Activated naive CD4-positive, alpha-beta T cell treated with anti-CD3 and anti-CD28 coated beads for 36 hours (primary cell): ENCODE measurements at places on chromosomes 12 and 14. TPM values are rescaled to one million over a fixed set of nuclear protein-coding genes. Genes with fewer than 3 reads are reported as not detected.

DNA sequence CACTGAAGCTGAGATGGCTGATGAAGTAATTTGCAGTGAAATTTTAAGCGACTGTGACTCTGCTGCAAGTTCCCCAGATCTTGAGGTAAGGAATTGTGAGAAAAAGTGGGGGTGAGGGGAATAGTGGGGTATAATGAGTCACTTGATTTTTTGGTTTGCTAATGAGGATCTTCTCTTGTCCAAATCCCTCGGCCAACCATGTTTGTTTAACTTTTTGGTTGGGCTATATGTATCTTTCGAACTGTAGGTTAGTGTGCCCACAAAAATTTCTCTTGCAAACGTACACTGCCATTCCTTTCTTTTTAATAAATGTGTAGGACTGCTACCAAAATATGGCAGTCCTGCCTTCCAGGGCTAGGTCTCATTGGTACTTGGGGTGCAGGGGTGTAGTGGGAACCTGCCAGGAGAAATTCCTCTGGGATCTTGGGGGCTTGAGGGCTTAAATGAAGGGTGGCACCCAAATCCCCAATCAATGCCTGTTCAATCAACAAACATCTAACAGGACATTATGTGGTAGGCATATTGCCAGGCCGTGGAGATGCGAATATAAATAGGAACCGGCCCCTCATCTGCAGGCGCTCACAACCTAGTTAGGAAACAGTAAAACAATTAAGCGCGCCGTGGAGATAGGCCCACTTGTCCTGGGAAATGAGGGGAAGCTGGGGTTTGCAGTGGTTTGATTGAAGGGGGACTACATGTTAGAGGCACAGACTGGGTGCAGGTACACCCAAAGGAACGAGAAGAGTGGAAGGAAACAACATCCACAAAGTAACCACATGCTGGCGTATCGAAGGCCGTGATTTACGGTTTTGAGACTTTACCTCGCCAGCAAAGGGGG, 1.3 kb upstream of the PABPN1 start:
- no peaks in the 10 kb centered on the region for H3K27me3 ChIP-seq
- no peak for DNase-seq
- H3K36me3 ChIP-seq = peaks cover 27% of the 10 kb centered on the region
- peaks cover 18% of the 10 kb centered on the region for H3K4me1 ChIP-seq

GRCh38 chr12:52038447-52038846, 12.8 kb upstream of the NR4A1 start:
- H3K27me3 ChIP-seq = no peaks in the 10 kb centered on the region
- H3K4me1 ChIP-seq = peaks cover 75% of the 10 kb centered on the region
- peak overlapping the region; percentile 9 for H3K27ac ChIP-seq
- peak overlapping the region; percentile 70 for H3K4me3 ChIP-seq
- peaks cover 4% of the 10 kb centered on the region for H3K36me3 ChIP-seq

DNA sequence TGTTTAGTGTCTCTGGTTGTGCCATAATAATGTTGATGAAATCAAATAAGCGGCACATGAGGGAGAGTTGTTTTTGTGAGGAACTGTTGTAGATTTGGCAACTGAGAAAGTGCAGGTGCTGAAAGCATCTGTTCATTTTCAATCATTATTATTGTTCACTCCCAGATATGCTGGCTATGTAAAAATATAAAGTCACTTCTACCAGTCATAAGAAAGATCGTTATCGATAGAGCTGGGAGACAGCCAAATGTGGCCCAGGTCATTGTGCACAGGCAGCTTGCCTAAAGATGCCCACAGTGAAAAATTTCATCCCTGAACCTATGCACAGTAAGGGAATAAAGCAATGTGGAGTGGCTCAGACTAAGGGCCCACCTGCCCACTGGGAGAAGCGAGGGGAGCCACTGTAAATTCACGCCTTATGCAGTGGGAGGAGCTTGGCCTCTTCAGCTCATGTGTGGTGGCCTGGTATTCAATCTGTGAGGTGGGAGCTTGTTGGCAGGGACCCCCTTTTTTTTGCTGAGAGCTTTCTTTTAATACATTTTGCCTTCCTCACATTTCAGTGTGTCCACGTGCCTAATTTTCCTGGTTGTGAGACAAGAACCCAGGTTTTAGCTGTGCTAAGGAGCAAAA, 1490.8 kb upstream of the TMEM132C start:
- no peak for DNase-seq
- peaks cover 4% of the 10 kb centered on the region for H3K27me3 ChIP-seq
- no peak overlapping the region for H3K4me3 ChIP-seq
- H3K27ac ChIP-seq = no peak overlapping the region
- H3K4me1 ChIP-seq = peaks cover 14% of the 10 kb centered on the region

DNA sequence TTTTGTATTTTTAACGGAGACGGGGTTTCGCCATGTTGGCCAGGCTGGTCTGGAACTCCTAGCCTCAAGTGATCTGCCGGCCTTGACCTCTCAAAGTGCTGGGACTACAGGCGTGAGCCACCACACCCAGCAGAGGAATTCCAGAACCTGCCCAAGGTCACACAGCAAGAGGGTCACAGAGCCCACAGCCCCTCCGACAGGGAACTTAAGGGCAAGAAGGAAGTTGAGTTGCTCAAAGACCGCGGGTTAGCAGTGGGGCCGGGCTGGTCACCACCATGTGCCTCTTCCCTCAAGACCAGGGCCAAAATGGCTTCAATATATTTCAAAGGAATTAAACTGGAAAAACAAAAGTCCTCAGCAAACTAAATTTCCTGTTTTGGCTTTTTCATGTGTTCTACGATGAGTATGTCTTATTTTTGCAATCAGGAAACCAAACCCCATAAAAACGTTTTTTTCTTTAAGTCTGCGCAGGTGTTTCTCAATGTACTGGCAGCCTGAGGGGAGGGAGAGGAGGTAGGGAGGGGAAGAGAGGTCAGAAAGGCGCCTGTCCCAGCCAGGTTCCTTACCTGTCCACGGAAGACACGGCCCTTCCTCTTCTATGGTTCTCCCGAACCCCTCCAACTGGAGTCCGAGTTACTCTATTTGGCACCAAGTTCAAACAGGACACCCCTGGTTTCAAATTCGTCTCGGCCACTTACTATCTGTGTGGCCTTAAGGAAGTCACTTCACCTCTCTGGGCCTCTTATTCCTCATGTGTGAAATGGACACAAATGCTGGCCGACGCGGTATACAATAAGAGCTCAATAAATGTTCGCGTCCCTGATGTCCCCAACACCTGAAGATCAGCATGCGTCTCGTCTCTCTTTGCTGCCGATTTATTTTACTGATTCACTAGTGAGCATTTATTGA, 778 bp downstream of the SLC8B1 start:
- H3K4me1 ChIP-seq = peaks cover 42% of the 10 kb centered on the region
- H3K27ac ChIP-seq = peak overlapping the region; percentile 84
- DNase-seq = peak; percentile 13
- H3K36me3 ChIP-seq = peaks cover 27% of the 10 kb centered on the region
- H3K27me3 ChIP-seq = no peaks in the 10 kb centered on the region

GRCh38 chr12:60093428-60093827, 497.6 kb downstream of the SLC16A7 start:
- no peak overlapping the region for H3K27ac ChIP-seq
- no peaks in the 10 kb centered on the region for H3K4me1 ChIP-seq
- H3K4me3 ChIP-seq = no peak overlapping the region
- no peak for DNase-seq
- H3K27me3 ChIP-seq = no peaks in the 10 kb centered on the region

- DNase-seq = no peak
- H3K27ac ChIP-seq = no peak overlapping the region
- H3K4me3 ChIP-seq = no peak overlapping the region
- H3K27me3 ChIP-seq = no peaks in the 10 kb centered on the region
- H3K4me1 ChIP-seq = peaks cover 19% of the 10 kb centered on the region
Observed at GRCh38 chr14:72588521-72588920, 305.4 kb downstream of the DPF3 start.

- H3K4me1 ChIP-seq = no peaks in the 10 kb centered on the region
- no peaks in the 10 kb centered on the region for H3K36me3 ChIP-seq
- peaks cover 4% of the 10 kb centered on the region for H3K27me3 ChIP-seq
- no peak overlapping the region for H3K4me3 ChIP-seq
- no peak for DNase-seq
Observed at GRCh38 chr14:51333901-51334521, 94.0 kb downstream of the TMX1 start.

- H3K27me3 ChIP-seq = no peaks in the 10 kb centered on the region
- no peak overlapping the region for H3K27ac ChIP-seq
- no peaks in the 10 kb centered on the region for H3K36me3 ChIP-seq
- no peak for DNase-seq
- H3K4me1 ChIP-seq = no peaks in the 10 kb centered on the region
Observed at GRCh38 chr14:69475194-69475818, 9.2 kb upstream of the PLEKHD1 start.

DNA sequence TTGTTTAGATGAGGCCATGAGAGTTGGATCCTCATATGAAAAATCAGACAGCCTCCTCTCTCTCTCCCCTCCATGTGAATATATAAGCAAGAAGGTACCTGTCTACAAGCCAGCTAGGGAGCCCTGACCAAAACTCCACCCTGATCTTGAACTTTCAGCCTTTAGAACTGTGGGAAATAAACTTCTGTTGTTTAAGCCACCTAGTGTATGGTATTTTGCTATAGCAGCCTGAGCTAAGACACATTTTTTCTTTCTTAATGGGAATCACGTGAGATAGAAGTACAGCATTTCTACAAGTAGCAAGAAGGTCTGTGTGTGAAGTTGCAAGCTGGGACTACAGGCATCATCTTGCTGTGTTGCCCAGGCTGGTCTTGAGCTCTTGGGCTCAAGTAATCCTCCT, 16.3 kb upstream of the ABHD12B start:
- H3K36me3 ChIP-seq = no peaks in the 10 kb centered on the region
- H3K4me1 ChIP-seq = peaks cover 12% of the 10 kb centered on the region
- H3K27me3 ChIP-seq = no peaks in the 10 kb centered on the region
- no peak overlapping the region for H3K27ac ChIP-seq

DNA sequence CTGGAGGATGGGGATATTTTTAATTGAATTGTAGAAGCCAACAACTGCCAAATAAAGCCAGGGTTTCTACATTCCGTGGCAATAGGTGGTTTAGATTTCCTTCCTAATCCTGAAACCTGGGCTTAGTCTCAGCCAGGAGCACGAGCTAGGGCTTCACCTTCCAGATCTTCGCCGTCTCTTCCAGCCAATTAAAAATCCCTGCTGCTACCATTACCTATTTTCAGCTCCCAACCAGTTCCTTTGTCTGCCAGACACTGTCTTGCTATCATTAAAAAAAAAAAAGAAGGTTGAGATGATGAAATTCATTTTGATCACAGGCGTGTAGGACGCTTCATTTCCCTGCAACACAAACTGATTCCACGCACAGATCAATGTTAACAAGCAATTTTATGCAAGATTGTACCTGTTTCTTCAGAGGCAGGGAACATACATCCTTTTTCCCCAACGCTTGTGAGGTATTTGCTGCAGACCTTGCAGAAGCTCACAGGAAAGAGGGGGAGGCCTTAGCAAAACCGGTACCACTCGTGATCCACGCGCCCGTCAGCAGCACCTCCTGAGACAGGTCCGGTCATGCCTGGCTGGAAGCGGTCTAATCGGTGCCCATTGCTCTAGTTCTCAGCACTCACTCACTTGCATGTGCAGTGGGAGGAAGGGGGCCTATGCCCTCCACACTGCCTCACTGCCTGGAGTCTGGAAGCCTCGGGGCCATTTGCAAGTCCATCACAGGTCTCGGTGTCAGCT, 65.1 kb downstream of the SLC6A12 start:
- no peaks in the 10 kb centered on the region for H3K36me3 ChIP-seq
- peaks cover 3% of the 10 kb centered on the region for H3K27me3 ChIP-seq
- no peak overlapping the region for H3K27ac ChIP-seq
- peaks cover 9% of the 10 kb centered on the region for H3K4me1 ChIP-seq
- no peak overlapping the region for H3K4me3 ChIP-seq

The AQP2 gene
- not detected for total RNA-seq

The FAM181A gene
- not detected for total RNA-seq

The CFAP54 gene
- total RNA-seq = 0.64 TPM

The GLIPR1L2 gene
- 0.33 TPM for total RNA-seq

The HOXC9 gene
- total RNA-seq = not detected

The TMTC1 gene
- not detected for total RNA-seq

The GYS2 gene
- total RNA-seq = not detected
